ENCODE measurements at places on chromosomes 7 and 10. TPM values are rescaled to one million over a fixed set of nuclear protein-coding genes. Genes with fewer than 3 reads are reported as not detected.

DNA sequence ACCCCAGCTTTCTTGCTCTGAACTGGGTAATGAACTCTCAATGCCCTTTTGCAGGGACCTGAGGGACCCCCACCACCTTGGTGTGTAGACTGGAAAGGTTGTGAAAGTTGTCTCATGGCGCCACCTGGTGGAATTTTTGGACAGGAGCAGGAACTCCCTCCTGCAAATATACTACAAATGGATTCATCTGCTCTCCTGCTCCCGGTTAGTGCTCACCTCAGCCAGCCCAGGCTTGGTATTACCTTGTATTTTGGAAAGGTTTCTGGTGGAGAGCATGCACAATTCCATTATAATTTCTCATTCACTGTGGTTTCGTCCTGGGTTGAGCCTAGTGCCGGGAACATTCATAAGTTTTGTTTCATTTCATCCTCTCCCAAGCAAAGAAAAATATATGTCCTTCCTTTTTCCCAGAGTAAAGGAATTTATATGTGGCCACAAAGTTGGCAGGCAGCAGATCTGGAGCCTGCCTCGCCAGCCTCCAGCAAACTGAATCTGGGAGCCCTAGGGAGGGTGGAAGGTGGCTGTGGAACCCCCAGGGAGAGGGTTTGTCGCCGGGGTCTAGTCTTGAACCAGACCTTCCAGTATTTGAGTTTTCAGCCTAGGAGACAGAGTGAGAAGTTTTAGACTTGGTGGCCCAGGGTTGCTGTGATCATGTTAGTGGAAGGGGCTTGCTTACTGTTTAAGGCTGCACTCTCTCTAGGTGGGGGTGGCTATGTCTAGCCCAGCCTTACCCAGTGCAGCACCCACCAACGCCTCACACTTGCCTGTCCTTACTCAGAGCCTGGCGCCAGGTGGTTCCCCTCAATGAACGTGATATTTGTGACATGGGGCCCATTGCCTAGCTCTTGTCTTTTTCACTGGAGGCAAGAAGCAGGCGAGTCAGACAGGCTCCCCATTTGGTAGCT lies 9.5 kb downstream of the FAM241B start:
- H3K27ac ChIP-seq, result 0 out of 2 replicates have a peak overlapping the region, but pooled peaks have one; percentile 4
- H3K4me3 ChIP-seq, result no peak overlapping the region
- peaks cover 13% of the 10 kb centered on the region for H3K4me1 ChIP-seq
- peak; percentile 81 for DNase-seq
- H3K36me3 ChIP-seq, result 0 out of 2 replicates have a peak, but pooled peaks cover 3% of the 10 kb centered on the region

GRCh38 chr10:129335942-129336341 lies 131.1 kb upstream of the MGMT start:
- no peaks in the 10 kb centered on the region for H3K27me3 ChIP-seq
- no peak for DNase-seq
- peaks cover 26% of the 10 kb centered on the region for H3K4me1 ChIP-seq
- no peak overlapping the region for H3K27ac ChIP-seq

The GPR141 gene
- total RNA-seq, result 1.8 TPM

The C7orf33 gene
- total RNA-seq, result not detected

The IFIT3 gene
- total RNA-seq, result 0.42 TPM

DNA sequence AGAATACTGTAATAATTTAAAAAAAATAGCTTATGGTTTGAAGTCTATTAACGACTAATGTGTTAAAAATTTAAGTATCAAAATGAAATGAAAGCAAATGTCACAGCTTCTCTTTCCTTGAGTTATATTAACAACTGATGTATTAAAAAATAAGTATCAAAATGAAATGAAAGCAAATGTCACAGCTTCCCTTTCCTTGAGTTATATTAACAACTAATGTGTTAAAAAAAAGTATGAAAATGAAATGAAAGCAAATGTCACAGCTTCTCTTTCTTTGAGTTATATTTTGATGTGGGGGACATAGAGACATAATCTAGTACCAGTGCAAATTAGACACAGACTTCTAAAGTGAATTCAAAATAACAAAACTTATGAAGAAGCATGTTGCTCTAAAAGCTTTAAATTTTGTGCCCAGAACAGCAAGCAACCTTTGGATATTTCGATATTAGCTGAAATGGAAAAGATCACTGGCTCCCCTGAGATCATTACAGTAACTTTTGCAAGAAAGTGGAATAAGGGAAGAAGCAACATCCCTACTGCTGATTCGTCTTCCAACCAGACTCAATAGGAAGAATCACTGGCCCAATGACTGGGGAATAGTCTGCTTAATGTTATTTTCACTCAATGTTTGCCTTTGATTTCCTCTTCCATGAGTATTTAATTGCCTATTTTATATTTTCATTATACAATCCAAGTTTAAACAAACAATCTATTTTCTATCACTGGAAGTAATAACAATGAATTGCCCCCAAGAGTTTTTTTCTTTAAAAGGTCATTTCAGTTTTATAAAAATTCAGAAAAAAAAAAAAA lies 8.0 kb downstream of the SKAP2 start:
- no peaks in the 10 kb centered on the region for H3K36me3 ChIP-seq
- no peak overlapping the region for H3K27ac ChIP-seq
- peaks cover 76% of the 10 kb centered on the region for H3K27me3 ChIP-seq
- no peak for DNase-seq

The SLC16A12 gene
- 10.9 TPM for total RNA-seq

The AKR1C2 gene
- total RNA-seq, result 1.2 TPM

DNA sequence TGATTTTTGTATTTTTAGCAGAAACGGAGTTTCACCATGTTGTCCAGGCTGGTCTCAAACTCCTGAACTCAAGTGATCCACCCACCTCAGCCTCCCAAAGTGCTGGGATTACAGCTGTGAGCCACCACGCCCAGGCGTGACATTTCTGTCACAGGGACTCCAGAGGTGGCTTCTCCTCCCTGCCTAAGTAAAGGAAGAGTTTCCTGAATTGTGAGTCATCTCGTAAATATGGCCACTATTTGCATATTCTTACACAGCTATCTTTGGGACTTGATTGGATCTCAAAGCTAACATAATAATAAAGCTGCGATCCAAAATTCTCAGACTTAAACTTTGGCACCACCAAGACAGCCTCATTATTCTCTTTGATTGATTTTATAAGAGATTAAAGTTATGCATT lies 50.1 kb downstream of the ADARB2 start:
- H3K27me3 ChIP-seq, result peaks cover 4% of the 10 kb centered on the region
- H3K36me3 ChIP-seq, result peaks cover 17% of the 10 kb centered on the region
- DNase-seq, result no peak
- H3K4me3 ChIP-seq, result no peak overlapping the region
- H3K27ac ChIP-seq, result no peak overlapping the region

DNA sequence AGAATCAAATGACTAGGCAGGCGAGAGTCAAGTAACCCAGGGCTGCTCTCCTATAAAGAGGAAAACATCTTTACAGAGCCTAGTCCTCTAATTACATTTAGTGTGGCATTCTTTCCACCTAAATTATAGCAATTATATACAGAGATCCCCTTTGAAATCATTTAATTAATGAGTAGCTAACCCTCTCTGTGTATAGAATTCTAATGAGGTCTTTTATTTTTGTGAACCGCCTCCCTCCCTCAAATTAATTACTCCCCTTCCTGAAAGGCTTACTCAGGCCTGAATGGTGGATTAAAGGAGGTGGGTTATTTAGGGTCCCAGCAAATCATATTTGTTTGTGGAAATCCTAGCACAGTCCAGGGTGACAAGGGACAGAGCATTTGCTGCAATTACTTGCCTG lies 551.8 kb downstream of the SORCS3 start:
- no peak overlapping the region for H3K4me3 ChIP-seq
- H3K27ac ChIP-seq, result no peak overlapping the region
- no peaks in the 10 kb centered on the region for H3K27me3 ChIP-seq
- DNase-seq, result no peak

- no peaks in the 10 kb centered on the region for H3K4me1 ChIP-seq
- H3K4me3 ChIP-seq, result no peak overlapping the region
- no peaks in the 10 kb centered on the region for H3K27me3 ChIP-seq
- no peaks in the 10 kb centered on the region for H3K36me3 ChIP-seq
- DNase-seq, result no peak
These were observed 68.7 kb downstream of the NEUROD6 start for GRCh38 chr7:31271641-31272405.

GRCh38 chr7:158856883-158857668 lies 718 bp downstream of the DYNC2I1 start:
- H3K27ac ChIP-seq, result no peak overlapping the region
- H3K4me3 ChIP-seq, result peak overlapping the region; percentile 98
- H3K36me3 ChIP-seq, result peaks cover 4% of the 10 kb centered on the region
- DNase-seq, result no peak

The PSMG3 gene
- 50.7 TPM for total RNA-seq

DNA sequence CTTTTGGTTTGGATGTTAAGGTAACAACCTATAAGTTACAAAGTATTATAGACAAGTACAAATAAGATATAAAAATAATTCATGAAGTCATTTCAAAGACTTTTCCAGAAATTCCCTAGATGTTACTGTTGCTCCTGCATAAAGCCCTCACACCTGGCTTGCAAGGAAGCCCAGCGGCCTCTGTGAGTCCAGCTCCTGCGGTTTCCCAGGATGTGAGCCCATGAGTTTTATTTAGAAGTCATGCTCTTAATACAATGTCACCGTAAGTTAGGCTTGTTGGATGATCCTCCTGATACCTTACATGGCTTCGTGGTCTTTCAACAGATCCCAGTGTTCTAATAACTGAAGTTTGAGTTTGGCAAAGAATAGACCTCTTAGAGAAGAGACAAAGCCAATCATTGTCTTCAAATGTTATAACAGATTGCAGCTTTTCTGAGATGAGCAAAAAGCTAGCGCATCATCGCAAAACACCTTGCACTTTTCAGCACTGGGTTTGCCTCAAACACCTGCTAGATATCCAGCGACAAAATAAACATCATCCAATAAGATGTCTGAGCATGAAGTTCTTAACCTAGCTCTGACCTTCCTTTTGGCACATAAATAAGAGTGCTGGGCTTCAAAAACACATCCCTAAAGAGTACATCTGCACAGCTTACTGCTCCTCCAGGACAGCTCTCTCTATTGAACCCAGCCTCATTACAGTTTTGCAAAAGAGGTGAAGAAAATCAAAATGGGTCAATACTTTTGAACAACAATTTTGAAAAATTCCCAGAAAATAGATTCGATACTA lies 3.6 kb downstream of the FAM171A1 start:
- H3K4me1 ChIP-seq, result peaks cover 26% of the 10 kb centered on the region
- H3K36me3 ChIP-seq, result peaks cover 9% of the 10 kb centered on the region
- H3K27me3 ChIP-seq, result peaks cover 15% of the 10 kb centered on the region
- DNase-seq, result no peak
- H3K27ac ChIP-seq, result no peak overlapping the region
- H3K4me3 ChIP-seq, result no peak overlapping the region

DNA sequence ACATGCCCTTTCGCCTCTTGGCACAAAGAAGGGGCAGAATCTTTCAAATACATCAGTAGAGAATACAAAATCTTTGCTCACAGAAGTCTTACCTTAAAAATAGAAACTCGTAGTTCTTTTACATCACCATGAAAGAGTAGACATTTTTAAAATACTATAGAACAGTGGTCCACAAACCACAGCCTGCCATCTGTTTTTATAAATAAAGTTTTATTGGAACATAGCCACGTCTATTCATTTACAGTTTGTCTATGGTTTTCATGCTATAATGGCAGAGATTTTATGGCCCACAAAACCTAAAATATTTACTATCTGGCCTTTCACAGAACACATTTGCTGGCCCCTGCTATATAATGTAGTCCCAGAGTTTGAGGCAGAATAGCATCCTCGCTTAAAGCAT lies 46.1 kb upstream of the CABCOCO1 start:
- peaks cover 11% of the 10 kb centered on the region for H3K4me1 ChIP-seq
- no peaks in the 10 kb centered on the region for H3K27me3 ChIP-seq

GRCh38 chr10:122567056-122567660 lies 6.6 kb downstream of the DMBT1 start:
- H3K27ac ChIP-seq, result no peak overlapping the region
- peak; percentile 57 for DNase-seq
- H3K36me3 ChIP-seq, result no peaks in the 10 kb centered on the region
- no peaks in the 10 kb centered on the region for H3K4me1 ChIP-seq

GRCh38 chr10:89741126-89741762 lies 39.9 kb downstream of the KIF20B start:
- no peaks in the 10 kb centered on the region for H3K27me3 ChIP-seq
- no peaks in the 10 kb centered on the region for H3K4me1 ChIP-seq
- peaks cover 50% of the 10 kb centered on the region for H3K36me3 ChIP-seq
- no peak overlapping the region for H3K4me3 ChIP-seq

DNA sequence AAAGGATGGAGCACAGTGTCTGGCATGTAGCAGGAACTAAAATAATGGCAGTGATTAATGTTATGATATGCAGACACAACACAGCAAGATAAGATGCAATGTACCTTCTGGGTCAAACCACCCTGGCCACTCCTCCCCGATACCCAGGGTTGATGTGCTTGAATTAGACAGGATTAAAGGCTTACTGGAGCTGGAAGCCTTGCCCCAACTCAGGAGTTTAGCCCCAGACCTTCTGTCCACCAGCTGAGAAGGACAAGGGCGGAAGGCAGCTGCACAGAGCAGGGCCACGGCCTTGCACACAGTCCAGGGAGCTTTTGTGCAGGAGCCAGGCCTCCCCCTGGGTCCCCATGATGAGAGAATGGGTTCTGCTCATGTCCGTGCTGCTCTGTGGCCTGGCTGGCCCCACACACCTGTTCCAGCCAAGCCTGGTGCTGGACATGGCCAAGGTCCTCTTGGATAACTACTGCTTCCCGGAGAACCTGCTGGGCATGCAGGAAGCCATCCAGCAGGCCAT lies at the start of gene RBP3:
RBP3 (plus strand) TSS at position 226 of the 514 bp plus-strand sequence; CDS start at position 348, 122 bp downstream.
- no peak within 1 kb of the TSS for H3K27ac ChIP-seq
- DNase-seq, result no peak
- peaks cover 9% of the 10 kb centered on the region for H3K4me1 ChIP-seq
- H3K36me3 ChIP-seq, result no peaks in the 10 kb centered on the region
- H3K27me3 ChIP-seq, result no peaks in the 10 kb centered on the region

The EPO gene
- total RNA-seq, result 0.63 TPM

DNA sequence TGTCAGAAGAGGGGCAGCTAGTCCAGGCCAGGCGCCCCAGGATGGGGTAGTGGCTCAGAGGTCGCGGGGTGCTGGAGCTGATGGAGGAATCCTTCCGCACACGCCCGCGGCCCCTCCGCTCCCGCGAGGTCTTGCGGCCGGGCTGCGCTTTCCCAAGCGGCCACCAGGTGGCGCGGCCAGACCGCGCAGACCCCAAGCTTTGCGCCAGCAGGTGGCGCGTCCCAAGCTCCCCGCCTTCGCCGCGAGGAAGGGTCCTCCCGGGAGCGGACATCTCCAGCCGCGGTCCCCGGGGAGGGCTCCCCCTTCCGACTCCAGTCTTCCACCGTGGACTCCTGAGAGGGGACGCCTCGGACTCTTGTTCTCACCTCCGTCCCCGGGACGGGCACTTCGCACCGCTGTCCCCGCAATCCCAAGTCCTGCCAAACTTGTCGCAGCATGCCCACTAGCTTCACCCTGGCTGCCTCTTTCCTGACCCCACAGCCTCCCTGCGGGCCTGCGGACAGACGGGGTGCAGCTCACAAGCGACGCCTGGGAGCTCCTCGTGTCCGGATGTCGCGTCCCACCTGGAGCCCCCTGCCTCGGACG lies 19.4 kb downstream of the KCNK18 start:
- H3K4me3 ChIP-seq, result peak overlapping the region; percentile 76
- H3K27ac ChIP-seq, result no peak overlapping the region
- H3K4me1 ChIP-seq, result peaks cover 17% of the 10 kb centered on the region
